ENCODE measurements at places on chromosomes 1 and 21.

DNA sequence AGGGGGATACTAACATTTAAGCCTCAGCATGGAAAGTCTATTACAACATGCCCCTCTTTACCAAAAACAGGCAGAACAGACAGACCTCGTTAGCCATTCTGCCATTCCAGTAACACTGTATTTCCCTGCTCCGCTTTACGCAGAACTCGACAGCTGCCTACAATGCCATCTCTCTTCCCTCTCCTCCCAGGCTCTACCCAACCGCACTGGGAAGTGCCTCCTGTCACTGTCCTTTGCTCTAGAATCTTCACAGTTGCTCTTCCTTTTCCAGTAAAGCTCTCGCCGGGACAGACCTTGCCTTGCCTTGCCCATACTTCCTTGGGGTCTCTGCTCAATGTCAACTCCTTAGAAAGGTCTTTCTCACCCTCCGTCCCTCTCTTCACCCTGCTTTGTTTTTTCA, 22.8 kb downstream of the COA6 start:
- no peak for DNase-seq

- no peak for DNase-seq
Observed at GRCh38 chr1:64984737-64985136, 18.4 kb upstream of the JAK1 start.

DNA sequence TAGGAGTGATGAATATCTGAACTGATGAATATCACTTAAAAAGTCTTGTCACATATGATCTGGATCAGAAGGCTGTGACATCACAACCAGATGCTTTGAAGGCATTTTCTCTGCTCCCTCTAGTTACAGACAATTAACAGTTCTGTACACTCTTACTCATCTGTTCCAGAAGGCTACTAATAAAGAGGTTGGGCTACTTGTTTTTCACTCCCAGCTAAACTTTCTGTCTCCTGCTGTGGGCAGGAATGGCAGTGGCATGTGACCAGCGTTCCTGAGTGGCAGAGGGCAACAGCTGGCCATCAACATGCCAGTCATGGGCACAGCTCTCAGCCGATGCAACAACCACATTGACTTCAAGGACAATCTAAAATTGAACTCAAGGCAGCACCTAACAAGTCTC, 66.7 kb downstream of the SLC45A1 start:
- no peak for DNase-seq

DNA sequence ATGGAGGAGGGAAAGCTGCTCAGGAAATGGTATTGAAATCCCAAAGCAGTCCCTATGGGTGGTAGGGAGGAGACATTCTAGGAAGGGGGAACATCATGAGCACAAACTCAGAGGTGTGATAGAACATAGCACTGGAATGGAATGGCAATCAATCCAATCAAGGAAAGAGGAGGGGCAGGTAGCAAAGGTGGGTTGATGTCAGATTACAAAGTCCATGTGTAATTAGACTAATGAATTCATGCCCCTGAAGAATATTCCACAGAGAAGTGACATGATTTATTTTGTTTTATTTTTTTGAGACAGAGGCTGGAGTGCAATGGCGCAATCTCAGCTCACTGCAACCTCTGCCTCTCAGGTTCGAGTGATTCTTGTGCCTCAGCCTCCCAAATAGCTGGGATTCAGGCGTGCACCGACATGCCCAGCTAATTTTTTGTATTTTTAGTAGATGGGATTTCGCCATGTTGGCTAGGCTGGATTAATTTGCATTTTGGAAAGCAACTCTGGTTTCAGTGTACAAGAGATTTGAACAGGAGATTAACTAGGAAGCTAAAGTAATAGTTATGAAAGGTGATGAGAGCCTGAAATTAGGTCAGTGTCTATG, 36.1 kb downstream of the DEGS1 start:
- no peak for DNase-seq

All from ascending aorta (tissue), 2 donors.